Stimulated activated CD8-positive, alpha-beta memory T cell treated with anti-CD3 and anti-CD28 coated beads, Interleukin-2, amount 100 ng/mL, for 48 hours (primary cell): ENCODE measurements at places on chromosomes 16 and 17.

GRCh38 chr17:81553616-81554181, 1.5 kb upstream of the FAAP100 start:
- DNase-seq, result no peak

DNA sequence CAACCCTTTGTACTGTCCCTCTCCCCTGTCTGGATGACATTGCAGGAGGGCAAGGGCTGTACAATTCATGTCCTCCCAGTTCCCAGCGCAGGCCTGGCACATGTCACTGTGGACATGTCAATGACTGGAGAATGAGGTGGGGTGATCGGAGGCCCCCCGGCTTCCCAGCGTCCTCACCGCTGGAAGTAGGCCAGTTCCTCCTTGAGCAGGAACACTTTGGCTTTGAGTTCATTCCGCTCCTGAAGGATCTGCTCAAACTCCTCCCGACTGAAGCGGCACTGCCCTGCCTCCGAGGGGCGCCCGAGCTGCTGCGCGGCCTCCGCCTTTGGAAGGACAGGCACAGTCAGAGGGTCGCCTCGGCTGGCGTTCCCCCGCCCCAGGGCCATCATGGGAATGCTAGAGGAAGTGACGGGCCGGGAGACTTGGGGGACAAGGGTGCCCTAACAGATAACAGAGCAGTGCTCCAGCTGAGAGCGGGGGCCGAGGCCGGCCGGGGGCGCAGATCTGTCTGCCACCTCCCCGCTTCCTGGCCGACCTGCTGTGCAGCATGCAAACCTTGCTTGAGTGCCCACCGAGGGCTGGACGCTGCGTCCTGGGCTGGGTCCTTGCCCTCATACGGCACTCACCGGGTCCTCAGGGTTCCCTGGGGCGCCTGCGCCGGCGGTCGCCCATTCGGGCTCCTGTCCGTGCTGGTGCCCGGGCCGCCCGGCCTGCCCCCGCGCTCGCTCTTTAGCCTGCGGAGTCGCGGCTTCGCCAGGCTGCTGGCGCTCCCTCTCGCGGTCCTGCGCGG, 1.3 kb downstream of the RILP start:
- DNase-seq, result no peak

GRCh38 chr17:67829331-67829730, 4.0 kb downstream of the BPTF start:
- peak; percentile 48 for DNase-seq

DNA sequence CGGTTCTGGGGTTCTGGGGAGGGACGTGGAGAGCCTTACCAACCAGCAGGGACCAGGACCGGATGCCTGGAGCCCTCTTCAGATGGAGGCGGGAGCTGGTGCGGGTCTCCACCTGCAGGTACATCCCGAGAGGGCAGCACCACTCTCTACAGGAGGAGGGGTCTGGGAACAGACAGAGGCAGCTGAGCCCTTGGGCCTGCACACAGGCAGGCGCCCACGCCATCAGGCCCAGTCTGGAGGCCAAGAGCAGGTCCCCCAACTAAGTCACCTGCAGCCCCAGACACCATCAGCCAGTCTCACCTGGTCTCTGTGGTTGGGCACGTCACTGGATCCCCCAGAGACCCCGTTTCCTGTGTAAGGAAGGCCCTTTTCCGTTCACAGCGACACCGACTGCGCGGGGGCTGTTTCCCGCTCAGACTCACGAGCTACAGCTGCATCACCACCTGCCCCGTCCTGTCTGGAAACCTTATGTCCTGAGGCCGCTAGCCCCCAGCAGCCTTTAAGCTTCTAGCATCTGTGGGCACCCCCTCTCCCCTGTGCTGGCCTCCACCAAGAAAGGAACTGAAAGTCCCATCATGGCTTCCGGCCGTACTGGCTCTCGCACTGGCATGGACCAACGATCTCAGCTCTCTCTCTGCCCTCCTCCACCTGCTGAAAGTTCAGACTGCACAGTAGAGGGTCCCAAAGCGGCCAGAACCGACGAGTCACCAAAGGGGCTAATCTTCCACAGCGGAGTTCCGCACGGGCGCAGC, 1.2 kb downstream of the CYBC1 start:
- peak; percentile 58 for DNase-seq

- DNase-seq, result peak; percentile 26
Measured at GRCh38 chr16:2178321-2179106, 17.9 kb downstream of the CASKIN1 start.

DNA sequence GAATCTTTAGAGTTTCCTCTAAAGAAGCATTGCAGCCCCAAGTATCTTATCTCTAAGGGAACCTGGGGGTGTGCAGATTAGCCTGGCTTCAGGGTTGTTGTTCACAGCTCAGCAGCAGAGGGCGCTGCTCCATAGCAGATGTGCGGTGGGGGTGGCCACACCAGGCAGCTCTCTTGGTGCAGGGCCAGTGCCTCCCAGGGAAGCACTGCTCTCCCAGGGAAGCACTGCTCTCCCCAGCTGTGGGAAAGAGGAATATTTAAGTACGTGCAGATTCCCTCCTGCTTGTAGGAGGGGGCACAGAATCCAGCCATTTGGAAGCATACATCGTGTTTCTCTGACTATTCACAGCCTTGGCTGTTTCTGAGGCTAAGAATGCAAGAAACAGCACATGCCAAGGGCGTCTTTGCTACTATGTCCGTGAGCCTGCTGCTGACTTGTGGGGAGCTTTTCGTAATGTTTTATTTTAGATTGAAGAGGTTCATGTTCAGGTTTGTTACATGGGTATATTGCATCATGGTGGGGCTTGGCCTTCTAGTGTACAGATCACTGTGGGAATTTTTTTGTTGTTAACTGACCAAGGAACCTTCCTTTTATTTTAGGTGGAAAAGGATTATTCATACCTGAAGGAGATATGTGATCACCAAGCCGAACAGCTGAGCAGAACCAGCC, 217.8 kb downstream of the SPECC1 start:
- peak; percentile 70 for DNase-seq

DNA sequence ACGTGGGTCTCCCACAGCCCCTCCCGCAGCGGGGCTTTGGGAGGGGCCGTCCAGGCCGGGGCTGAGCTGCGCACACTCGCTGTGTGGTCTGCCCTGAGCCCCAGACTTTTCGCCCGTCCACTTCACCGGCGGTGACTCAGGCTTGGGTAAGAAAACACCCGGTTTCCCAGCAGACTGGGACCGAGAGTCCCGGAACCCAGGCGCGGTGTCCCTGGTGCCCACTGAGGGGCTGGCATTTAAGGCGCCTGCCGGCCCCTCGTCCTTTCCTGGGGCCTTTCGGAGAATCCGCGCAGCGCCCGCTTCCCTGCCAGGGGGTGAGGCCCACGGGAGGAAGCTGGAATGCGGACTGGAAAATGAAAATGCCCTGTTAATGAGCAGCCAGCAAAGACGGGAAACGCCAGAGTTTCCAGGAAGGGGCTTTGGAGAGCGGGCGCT, 100.3 kb downstream of the C16orf95 start:
- no peak for DNase-seq

DNA sequence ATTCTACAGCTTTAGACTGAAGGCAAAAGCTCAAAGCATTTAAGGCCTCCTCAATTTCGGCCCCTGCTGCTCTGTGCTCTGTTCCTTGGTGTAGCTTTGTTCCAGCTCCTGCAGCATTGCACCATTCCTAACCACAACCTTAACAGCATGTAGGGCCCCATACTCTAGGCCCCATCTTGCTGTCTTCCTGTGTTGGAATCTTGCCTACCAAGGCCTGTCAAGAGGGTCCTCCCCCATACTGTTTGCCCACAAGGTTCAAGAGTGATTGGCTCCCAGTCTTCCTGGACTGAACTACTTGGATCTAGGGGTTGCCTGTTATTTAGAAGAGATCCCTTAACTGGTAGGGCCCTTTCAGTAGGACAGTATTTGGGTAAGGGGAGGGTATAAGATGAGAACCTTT, 26.8 kb downstream of the TRPV2 start:
- DNase-seq, result no peak

- no peak for DNase-seq
Measured at GRCh38 chr17:48100160-48100559, 1.1 kb downstream of the CBX1 start.

DNA sequence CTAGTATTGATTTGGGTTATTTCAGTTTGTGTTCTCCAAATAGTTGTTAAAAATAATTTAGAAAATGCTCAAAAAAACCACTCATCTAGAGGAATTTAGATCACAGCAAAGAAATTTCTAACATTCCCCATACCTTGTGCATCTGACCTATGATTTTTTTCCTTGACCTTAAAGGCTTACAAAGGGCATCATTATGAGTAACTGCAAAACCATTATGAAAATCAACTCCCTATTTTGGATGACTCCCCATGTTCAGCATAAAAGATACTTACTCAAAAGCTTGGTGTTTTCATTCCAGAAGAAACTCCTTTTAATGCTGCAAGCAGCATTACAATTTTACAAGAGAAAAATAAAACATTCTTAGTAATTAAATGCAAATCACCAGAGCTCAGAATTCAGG, 83.2 kb downstream of the GRIN2A start:
- DNase-seq, result no peak

DNA sequence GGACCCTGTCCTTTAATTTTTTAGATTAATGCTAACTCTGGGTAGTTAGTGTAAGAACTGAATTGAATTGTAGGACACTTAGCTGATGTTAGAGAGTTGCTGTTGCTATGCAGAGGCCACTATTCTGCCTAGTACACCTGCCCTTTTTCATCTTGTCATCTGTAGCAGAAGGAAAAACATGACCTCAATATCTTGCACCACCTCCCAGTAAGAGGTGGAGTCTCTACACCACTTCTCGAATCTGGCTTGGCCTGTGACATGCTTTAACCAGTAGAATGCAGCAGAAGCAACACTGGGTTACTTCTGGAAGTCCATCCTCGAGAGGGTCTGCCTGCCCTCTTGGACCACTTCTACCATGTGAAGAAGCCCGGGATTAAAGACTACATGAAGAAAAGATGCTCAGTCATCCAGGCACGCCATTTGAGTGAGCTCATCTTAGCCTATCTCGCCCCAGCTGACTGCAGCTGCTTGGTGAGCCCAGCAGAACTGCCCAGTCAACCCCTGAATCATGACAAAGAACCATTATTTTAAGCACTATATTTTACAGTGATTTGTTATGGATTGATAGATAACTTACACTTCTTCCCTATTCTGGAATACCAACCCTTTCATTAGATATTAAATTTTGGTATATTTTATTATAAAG, 153.5 kb downstream of the MYO1D start:
- DNase-seq, result no peak

GRCh38 chr17:61423967-61424649, 24.5 kb downstream of the TBX2 start:
- DNase-seq, result no peak

GRCh38 chr16:6573577-6573976, 759.1 kb upstream of the RBFOX1 start:
- DNase-seq, result no peak

- no peak for DNase-seq
Measured at GRCh38 chr17:40251576-40251975, 32.5 kb downstream of the WIPF2 start.

DNA sequence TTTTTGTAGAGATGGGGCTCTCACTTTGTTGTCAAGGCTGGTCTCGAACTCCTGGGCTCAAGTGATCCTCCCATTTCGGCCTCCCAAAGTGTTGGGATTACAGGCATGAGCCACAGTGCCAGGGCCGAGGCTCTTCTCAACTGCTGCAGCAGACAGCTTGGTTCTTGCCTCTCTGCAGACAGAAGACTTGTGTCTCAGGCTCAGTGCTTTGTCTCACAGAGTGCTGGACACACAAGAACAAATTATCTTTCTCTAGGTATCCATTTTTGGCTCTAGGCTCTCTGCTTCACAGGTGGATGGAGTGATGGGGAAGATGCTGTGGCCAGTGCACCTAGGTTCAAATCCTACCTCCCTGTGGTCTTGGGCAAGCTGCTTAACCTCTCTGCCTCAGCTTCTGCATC, 80.8 kb upstream of the RNU2-1 start:
- DNase-seq, result no peak

- no peak for DNase-seq
Measured at GRCh38 chr16:80077696-80078095, 463.1 kb upstream of the DYNLRB2 start.

DNA sequence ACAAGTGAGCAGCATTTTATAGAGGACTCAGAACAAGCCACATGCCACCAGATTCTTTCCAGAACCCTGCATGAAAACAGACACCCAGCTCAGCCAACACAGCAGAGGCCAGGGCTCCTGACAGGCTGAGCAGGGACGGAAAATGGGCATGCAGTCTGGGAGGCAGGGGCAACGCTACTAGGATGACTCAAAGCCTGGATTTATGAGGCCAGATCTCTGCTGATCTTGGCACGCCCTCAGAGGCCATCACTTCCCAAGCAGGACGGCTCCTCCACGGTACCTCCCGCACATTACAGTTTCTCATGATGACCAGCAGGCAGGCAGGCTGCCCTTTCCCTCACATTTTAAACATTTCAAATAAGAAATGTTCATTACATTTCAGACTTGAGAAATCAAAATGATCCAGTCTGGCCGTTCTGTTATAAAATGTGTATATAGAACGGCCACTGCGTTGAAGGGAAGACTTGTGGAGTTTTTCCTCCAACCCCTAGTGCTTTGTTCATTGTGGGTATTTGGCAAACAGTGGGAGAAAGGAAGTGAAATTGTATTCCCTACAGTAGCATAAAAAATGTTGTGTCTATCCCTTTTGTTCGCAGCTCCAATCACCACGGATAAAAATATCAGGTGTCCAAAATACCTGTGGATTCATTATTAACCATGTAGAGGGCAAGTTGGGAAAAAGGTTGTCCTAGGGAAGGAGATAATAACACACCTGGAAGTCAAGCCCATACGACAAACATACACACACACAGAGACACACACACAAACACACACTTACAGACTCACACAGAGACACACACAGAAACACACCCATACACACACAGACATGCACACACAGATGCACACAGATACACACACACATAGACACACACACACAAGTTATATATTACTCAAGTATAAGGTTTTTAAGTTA, 64.8 kb upstream of the ADAMTS18 start:
- DNase-seq, result no peak

- DNase-seq, result no peak
Measured at GRCh38 chr17:69760562-69760961, 314.5 kb upstream of the KCNJ16 start.

GRCh38 chr17:55546991-55547664, 35.9 kb upstream of the SMIM36 start:
- DNase-seq, result no peak

- DNase-seq, result peak; percentile 25
Measured at GRCh38 chr17:46020023-46020761, 21.1 kb downstream of the STH start.

- no peak for DNase-seq
Measured at GRCh38 chr17:27968206-27968732, 74.2 kb upstream of the NLK start.

DNA sequence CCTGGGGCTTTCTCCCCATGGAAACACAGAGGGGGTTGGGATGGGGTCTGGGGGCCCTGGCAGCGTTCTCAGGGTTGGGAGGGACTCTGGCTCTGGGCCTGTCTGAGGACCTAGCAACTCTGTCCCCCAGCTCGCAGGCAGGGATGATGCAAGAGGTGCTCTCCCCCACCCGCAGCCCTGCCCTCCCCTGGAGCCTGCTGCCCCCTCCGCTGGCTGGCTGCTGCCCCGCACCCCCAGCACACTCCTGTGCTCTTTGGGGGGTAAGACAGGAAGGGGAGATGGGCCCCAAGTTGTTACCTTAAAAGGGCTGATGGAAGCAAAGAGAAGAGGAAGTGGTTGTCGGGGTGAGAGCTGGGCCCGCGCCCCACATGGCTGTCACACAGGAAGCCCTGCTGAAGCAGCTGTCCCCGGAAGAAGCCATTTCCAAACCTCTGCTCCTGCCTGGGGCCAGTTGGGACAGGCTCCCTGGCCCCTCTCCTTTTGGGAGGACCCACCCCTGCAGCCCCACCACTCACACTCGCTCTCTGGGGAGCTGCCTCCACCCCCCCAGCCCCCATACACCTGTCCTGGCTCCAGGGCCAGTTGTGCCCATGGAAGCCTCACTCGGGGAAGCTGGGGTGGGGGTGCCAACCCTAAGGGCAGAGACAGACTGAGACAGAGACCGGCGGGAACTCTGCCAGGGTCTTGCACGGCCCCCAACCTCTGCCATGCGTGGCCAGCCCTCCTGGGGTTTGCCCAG, 2.5 kb downstream of the CORO1A start:
- DNase-seq, result peak; percentile 74
